Esophagus muscularis mucosa (tissue), 4 donors: ENCODE measurements at places on chromosomes 2 and 18. TPM values are rescaled to one million over a fixed set of nuclear protein-coding genes. Genes with fewer than 3 reads are reported as not detected.

GRCh38 chr18:45464619-45465018 lies 150.7 kb upstream of the SLC14A2 start:
- DNase-seq, result peak; percentile 77

- peak; percentile 91 for DNase-seq
These were observed 165.0 kb downstream of the ASB1 start for GRCh38 chr2:238591732-238592131.

- no peak for DNase-seq
These were observed 53.3 kb upstream of the CCDC195 start for GRCh38 chr2:224769489-224769888.

The ANKRD30BL gene
- not detected for total RNA-seq

GRCh38 chr2:201135386-201135785 lies 19.4 kb downstream of the CFLAR start:
- no peak for DNase-seq

- DNase-seq, result no peak
These were observed 148.5 kb downstream of the FHOD3 start for GRCh38 chr18:36446059-36446458.

DNA sequence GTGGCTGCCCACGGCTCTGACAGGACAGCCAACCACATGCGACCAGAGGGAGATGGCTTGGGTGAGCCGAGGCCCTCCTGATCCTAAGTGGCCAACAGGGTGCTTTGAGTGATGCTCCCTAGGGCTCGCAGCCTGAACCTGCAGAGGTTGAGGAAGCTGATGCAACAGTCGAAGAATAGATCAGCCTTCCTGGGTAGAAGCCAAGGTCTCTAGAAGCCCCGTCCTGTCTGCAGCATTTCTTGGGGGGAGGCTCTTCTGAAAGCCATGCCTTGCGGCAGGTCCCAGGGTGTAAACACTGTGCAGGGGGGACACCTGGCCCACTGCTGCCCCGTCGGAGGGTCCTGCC lies 136.4 kb downstream of the HDAC4 start:
- no peak for DNase-seq

DNA sequence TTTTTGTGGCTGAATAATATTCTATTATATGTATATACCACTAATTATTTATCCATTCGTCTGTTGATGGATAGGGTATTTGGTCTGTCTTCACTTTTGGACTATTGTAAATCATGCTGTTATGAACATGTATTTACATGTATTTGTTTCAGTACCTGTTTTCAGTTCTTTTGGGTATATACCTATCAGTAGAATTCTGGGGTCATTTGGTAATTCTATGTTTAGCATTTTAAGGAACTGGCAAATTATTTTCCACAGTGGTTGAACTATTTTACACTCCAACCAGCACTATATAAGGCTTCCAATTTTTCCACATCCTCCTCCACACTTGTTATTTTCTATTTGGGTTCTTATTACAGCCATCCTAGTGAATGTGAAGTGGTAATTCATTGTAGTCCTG lies 12.4 kb upstream of the TANK start:
- DNase-seq, result no peak

GRCh38 chr2:47451790-47452189 lies 48.8 kb downstream of the MSH2 start:
- DNase-seq, result no peak

DNA sequence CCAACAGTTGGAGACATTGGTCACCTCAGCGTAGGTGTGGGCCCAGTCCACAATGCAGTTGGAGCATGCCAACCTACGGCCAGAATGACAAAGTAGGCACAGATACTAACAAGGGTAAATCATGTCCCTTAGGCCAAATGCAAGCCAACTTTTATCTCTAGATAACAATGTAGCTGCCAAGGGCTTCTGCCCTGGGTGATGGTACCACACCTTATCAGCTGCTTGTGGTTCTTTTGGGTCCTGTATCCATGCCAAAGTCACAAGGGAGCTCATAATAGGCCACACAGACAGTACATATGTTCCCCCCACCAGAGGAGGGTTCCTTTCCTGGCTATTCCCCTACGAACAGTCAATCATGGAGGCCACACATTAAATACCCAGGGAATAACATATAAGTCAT lies 19.1 kb downstream of the PHOSPHO2 start:
- DNase-seq, result no peak

The KIF1A gene
- total RNA-seq, result 4.1 TPM

DNA sequence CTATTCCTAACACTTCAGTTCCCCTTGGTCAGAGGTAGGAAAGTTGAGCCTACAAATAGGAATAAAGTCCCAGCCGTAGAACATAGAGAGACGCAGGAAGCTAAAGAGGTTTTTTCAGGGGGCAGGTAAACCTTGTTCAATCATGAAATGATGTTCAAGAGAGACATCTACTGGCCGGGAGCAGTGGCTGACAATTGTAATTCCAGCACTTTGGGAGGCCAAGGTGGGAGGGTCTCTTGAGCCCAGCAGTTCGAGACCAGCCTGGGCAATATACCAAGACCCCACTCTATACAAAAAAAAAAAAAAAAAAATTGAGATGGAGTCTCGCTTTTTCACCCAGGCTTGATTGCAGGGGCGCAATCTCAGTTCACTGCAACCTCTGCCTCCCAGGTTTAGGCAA lies 66.7 kb upstream of the DNAJC10 start:
- DNase-seq, result no peak

GRCh38 chr2:216792222-216793021 lies 67.4 kb downstream of the TNP1 start:
- DNase-seq, result no peak

DNA sequence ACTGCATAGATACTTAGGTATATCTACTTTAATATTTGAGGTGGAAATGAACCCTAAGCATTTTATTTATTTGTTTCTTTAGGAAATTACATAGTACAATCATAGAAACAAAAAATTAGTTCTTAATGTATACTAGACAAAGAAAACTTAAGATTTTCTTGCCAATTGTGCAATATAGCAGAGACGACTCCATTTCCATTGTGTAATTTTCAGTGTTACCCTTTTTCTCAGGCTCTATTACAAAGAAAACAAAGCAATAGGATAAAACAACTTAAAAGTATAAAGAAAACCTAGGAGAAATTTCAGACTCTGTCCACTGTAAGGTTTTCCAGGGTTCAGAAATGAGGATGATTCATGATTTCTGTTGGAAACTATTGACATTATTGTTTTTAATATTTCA lies 89.0 kb upstream of the SERTAD2 start:
- no peak for DNase-seq

DNA sequence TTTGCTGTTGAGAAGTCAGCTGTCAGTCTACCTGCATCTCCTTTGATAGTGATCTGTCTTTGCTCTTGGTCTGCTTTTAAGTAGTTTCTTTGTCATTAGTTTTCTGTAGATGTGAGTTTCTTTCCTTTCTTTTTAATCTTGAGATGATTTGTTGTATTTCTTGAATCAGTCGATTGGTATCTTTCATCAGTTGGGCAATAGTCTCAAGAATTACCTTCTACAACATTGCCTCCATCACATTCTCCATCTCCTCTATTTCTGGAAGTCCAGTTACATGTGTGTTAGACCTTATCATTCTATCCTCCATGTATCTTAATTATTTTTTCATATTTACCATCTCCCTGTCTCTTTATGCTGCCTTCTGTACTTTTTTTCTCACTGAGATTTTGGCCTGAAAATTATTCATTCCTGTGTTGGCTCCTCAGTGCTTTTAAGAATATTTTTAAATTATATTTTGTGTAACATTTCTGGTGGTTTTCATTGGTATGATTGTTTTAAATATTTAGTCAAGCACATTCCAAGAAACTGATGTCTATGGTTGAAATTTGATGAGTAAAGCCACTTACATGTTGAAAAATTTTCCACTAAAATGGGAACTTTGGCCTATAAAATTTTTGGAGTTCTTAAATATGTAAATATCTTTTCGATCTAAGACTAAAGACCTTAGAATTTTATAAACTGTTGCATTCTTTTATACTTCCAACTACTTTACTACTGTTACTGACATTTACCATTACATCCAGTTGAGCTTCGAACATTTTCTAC lies 239.5 kb upstream of the MGAT5 start:
- DNase-seq, result no peak

The ZNF514 gene
- 13.1 TPM for total RNA-seq

The TMEM198 gene
- total RNA-seq, result 3.8 TPM

The NLRC4 gene
- total RNA-seq, result 0.78 TPM
